ENCODE measurements at places on chromosomes 5 and 9.
A peak's percentile ranks its signal among the peaks of the same experiment; 100 is the strongest.

- no peak for DNase-seq
Observed at GRCh38 chr9:3049636-3050035, 205.7 kb upstream of the PUM3 start.

- no peak for DNase-seq
Observed at GRCh38 chr5:41683181-41683580, 172.8 kb upstream of the PLCXD3 start.

DNA sequence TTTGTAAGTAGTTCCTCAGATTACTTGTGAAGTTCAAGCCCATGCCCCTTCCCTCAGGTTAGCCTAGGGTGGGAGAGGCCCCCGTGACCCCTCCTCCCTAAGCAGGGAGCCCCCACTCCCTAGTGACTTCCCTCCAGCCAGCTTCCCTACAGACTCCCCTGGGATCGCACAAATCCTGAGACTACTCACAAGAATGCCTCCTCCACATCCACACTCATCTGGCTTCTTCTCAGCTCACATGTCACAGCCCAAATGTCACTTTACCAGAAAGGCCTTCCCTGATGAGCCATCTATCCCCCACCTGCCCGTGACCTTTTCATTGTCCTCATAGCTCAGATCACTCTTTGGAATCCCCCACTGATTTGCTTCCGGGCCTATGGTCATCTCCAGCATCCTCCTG is 96.7 kb upstream of the ARAP3 start:
- no peak for DNase-seq

DNA sequence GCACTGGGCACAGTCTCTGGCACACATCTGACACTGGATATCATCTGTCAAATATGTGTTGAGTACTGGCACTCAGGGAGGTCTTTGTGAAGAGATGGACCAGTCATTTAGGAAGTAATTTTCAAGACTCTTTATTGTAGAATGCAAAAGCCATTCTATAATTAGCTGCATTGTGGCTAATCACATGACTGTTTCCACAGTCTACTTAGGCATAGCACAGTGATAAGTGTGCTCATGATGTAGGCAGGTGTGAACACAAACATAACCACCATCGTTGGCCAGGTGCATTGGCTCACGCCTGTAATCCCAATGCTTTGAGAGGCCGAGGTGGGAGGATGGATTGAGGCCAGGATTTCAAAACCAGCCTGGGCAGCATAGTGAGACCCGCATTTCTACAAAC is 62.2 kb downstream of the CFAP77 start:
- DNase-seq: no peak

DNA sequence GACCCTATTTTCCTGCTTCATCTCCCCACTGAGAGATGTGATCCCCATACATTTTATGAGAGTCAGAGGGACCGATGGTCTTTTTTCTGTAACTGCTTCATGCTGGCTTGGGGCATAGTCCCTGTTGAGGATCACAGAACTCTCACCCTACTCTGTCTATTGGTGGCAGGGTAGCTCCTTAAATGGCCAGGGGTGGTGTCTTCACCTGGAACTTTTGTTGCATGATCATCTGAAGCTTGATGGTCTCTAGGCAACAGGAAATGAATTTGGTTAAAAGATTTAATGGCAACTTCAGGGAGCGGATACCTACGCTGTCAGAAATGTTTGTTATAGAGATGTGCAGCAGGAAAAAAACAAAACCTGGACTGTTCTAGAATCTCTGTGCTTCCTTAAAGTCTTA is 87.0 kb upstream of the GLIS3 start:
- no peak for DNase-seq

DNA sequence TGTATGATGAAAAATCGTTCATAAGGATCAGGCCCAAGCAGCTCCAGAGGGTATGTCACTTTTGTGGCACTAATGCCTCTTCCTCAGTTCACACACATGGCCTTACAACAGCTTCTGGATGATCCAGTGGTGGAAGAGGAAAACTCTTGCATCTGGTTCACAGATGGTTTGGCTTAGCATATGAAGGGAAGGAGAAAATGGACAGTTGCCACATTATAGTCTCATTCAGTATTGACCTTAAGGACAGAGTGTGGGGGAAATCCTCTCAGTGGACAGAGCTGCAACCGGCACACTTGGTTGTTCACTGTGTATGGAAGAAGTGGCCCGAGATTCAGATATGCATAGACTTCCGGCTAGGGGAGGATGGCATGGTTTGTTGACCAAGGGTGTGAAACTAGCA is 22.8 kb downstream of the C9orf57 start:
- no peak for DNase-seq

DNA sequence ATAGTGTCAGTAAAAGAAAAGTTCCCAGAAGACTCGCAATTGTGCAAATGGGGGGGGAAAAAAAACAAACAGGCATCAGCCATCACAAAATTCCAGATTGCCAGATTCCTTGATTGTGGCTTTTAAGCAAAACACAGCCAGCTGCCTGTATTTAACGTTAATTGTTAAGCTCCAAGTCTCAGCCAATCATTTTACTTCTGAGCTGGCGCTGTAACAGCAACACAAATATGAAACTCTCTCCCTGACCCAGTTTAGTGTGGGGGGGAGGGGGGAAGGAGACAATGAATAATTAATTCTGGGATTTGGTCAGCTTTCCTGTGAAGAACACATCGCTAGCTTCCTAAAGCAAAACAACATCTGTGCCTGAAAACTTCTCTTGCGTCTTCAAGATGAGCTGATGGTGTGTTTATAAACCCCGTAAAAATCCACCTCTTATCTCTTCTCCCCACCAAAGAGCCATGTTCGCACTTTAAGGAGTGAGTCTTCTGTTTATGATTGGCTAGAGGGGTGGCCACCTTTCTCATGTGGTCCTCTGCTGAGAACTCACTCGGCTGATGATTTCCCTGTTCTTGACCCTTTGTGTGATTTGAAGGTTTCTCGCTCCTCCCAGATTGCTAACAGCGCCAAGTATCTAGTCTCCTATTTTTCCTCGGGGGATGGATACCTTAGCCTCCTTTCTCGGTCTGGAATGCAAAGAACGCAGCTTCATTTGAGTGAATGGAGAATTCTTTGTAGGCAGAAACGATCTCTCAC is 160.2 kb upstream of the DAPK1 start:
- DNase-seq: no peak

DNA sequence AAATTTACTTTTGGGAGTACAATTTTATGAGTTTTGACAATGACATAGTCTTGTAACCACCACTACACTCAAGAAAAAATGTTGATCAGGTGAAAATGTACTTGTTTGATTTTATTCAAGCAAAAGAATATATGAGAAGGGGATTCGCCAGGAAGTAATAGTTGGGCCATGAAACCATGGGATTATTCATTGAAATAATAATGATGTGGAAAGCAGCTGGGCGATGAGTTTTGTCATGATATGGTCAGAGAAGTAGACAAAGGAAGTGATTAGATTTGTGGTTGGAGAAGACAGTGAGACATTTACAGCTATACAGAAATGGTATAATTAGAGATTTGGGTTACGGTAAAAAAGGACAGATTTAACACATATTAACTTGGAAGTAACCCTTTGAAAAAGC is 11.2 kb downstream of the HMGCR start:
- no peak for DNase-seq

GRCh38 chr5:137710086-137710485 is 25.8 kb downstream of the KLHL3 start:
- DNase-seq: no peak

GRCh38 chr5:113112435-113112834 is 135.8 kb downstream of the DCP2 start:
- DNase-seq: no peak

DNA sequence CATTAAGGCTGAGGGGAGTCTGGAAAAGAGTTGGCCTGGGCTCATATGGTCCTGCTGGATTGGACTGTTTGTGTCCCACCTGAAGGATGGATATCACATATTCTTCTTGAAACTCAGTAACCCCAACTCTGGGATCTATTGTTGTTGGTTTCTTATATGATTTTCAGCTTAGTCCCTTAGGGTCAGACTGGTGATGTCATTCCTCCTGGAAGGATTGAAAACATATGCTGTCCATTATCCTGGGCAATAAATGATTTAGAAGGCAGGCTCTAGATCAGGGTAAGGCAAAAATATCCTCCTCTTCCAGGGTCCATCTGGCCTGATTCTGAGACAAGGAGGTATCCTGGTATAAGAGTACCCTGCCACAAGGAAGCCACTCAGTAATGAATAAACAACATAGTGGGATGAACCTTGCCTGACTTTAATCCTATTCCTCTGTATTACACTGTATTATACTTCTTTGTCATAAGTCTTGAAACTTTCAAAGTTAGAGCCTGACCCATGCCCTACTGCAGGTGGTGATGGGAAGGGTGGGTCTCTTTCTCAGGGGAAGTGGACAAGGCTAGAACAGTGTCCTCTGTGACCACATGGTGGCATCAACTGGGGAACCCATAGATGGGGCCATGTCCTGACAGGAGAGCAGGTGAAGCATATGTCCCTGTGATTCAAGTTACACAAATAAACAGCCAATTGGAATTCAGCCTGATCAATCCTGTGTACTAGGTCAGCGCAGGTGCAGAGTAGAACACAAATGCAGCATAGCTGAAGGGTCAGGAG is 454.4 kb upstream of the TRPC7 start:
- DNase-seq: no peak

GRCh38 chr5:142239394-142240159 is 85.2 kb downstream of the SPRY4 start:
- no peak for DNase-seq

DNA sequence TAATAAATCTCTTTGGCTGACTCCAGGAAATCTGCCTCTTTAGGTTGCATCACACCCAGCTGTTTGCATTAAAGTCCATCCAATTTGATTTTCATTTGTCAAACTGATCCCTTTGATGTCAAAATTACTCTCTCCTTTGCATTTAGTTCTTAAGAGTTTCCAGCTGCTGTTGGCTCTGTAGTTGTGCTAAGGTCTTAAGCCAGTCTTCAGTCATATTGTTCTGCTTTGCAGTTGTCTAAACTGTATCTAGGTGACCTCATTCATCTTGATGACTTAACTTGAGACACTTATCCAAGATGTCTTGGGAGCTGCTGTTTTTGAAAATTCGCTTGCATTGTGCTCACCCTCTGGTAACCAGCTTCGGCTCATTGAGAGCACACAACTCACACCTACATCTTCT is 386.9 kb upstream of the TLE4 start:
- DNase-seq: no peak

- no peak for DNase-seq
Observed at GRCh38 chr5:123094919-123095797, 6.1 kb downstream of the PRDM6 start.

DNA sequence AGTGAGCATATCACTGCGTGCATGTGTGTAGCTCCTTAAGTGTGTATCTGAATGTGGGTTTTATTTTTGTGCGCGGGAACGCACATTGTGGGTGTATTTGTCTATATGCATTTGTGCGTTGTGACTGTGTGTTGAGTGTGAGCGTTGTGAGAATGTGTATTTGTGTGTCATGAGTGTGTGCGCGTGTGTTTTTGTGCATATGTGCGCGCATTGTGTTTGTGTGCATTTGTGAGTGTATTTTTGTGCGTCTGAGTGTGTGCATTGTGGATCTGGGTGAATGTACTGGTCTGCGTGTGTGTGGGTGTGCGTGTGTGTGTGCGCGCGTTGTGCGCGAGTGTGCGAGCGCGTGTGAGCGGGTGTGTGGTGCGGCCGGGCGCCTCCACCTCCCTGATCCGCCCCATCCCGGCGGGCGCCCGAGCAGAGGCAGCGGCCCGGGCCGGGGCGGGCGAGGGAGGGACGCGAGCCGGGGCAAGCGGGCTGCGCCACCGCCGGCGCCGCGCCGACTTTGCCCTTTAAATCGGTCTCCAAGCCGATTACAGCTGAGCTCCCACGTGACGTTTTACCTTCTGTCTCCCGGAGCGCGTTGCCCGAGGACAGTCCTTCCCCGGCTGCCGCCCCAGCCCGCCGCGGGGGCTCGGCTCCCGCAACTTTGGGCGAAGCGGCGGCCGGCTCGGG is at the start of gene RASGRF2:
Gene RASGRF2, plus strand, starts transcription at position 596 of the 675 bp plus-strand sequence. CDS start 376 bp downstream, outside the sequence.
- peak; percentile 62 for DNase-seq

GRCh38 chr5:14161825-14162556 is 18.8 kb downstream of the TRIO start:
- no peak for DNase-seq

DNA sequence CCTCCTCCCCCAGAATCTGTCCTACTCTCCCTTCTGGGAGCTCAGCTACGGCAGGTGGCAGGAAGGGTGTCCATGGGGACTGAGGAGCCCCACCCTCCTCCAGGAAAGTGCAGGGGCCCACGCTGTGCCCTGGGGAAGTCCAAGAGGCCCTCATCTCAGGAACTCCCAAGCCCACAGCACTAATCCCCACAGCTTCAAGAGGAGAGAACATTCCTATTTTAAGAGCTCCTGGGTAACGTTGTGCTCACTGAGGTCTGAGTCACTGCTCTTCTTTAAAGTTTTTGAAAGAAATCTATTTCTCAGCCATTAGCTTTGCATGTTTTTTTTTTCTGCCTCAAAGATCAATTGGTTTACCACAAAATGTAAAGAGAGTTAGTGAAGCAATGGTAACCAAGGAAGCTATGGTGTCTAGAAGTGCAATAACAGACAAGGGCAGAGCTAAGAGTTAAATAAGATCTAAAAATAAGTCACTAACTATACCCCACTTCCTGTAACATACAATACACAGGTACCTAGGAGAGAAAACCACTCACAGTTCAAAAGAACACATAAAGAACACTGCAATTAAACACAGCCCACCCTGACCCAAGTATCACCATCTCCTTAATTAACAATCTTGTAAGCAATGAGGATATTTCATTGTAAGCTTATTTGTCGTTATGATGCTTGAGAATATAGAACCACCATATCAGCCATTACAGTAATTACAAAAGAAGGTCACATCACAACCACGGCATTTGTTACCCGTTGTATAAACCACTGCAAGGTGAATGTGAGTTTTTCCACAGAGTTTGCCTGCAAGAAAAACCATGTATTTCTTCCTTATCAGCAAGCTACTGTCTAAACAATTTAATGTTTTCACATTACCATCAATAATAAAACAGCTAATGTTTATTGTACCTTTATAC is 382.3 kb upstream of the SLC30A5 start:
- DNase-seq: no peak

GRCh38 chr5:90740244-90740799 is 181.7 kb downstream of the ADGRV1 start:
- DNase-seq: no peak

- DNase-seq: no peak
Observed at GRCh38 chr5:68659881-68660280, 433.9 kb upstream of the SLC30A5 start.

GRCh38 chr9:130780865-130781504 is 54.1 kb upstream of the ABL1 start:
- no peak for DNase-seq

DNA sequence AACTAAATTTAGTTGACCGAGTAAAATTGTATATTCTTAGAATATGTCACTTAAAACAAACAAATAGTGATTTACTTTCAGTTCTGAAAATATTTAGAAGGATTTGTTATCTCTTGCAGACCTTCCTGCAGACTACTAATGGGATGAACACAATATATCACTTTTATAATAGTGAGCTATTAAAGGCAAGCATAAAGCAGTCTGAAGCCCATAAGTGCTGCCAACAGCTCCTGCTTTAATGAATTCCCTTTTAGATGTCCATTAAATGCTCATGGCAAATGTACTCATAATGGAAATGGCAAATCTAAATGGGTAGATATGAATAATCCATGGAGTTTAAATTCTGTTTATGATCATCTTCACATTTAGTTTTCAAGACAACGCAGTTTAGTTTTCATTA is 170.2 kb downstream of the RANBP17 start:
- no peak for DNase-seq

- DNase-seq: no peak
Observed at GRCh38 chr5:106661866-106662265, 1008.9 kb downstream of the EFNA5 start.

GRCh38 chr5:142767911-142768310 is 2.3 kb upstream of the ARHGAP26 start:
- no peak for DNase-seq

GRCh38 chr5:55421074-55421529 is 113.3 kb downstream of the MTREX start:
- DNase-seq: peak; percentile 68
